Left ventricle myocardium inferior (tissue), 1 donor: ENCODE measurements at places on chromosomes 16 and 17. TPM values are rescaled to one million over a fixed set of nuclear protein-coding genes. Genes with fewer than 3 reads are reported as not detected.
A peak's percentile ranks its signal among the peaks of the same experiment; 100 is the strongest.

- DNase-seq = no peak
Observed at GRCh38 chr17:68343976-68344375, 52.7 kb downstream of the ARSG start.

GRCh38 chr17:82407255-82407654 is 10.9 kb upstream of the HEXD start:
- peak; percentile 52 for DNase-seq

GRCh38 chr17:75485688-75486087 is 29.3 kb downstream of the TMEM94 start:
- DNase-seq = no peak

GRCh38 chr17:16975277-16975651 is 3.3 kb upstream of the TNFRSF13B start:
- DNase-seq = no peak

- no peak for DNase-seq
Observed at GRCh38 chr17:14755002-14755401, 454.1 kb downstream of the HS3ST3B1 start.

DNA sequence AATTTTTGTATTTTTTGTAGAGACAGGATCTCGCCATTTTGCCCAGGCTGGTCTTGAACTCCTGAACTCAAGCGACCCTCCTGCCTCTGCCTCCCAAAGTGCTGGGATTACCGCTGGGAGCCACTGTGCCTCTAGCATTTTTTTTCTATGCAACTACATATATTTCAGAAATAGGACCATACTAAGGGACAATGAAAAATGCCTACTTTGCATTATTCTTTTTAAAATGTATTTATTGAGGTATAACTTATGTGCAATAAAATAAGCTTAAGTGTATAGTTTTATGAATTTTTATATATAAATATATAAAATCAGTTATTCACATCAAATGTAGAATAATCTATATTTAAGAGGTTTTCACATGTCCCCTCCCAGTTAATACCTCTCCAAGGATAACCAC is 38.1 kb downstream of the KATNIP start:
- no peak for DNase-seq

DNA sequence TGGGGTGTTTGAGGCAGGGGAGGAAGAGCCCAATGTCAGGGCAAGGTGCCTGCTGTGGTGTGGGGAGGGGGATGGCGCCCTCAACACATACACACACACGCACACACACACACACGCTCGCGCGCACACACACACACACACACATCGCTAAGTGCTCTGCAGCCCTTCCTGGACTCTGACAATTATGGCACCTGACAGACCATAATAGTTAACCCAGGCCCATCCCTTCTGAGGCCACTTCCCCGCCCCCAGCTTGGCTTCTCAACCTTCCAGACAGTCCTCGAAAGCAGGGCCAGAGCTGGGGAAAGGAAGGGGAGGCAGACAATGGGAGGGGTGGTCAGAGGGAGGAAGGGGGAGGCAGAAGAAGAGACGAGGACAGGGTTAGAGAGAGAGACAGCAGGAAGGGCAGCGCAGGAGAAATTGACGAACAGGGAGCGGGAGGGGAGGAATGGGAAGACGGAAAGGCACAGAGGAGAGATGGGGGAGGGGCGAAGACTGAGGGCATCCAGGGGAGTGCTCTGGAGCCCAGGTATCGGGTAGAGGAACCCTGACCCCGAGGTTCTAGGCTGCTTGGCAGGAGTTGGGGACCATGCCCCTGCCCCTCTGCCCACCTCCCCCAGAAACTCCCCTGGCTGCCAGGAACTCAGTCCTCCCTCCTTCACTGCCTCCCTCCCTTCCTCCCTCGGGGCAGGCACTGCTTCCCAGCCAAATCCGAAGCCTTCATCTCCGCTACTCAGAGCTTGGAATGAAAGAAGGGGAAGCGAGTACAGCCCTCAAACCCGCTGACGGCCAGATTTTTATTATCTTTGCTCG is 4.0 kb downstream of the SRCIN1 start:
- no peak for DNase-seq

Gene KRTAP9-4
- not detected for total RNA-seq

Gene ITGB3
- 3.3 TPM for total RNA-seq

Gene KREMEN2
- total RNA-seq = not detected

Gene ANKRD13B
- total RNA-seq = 5.9 TPM

Gene PRAC2
- total RNA-seq = not detected
